ENCODE measurements at places on chromosomes 5 and 9.

- no peak for DNase-seq
Observed at GRCh38 chr5:163473635-163474243, 13.3 kb downstream of the HMMR start.

- DNase-seq = no peak
Observed at GRCh38 chr5:102809033-102809432, 53.9 kb downstream of the PAM start.

DNA sequence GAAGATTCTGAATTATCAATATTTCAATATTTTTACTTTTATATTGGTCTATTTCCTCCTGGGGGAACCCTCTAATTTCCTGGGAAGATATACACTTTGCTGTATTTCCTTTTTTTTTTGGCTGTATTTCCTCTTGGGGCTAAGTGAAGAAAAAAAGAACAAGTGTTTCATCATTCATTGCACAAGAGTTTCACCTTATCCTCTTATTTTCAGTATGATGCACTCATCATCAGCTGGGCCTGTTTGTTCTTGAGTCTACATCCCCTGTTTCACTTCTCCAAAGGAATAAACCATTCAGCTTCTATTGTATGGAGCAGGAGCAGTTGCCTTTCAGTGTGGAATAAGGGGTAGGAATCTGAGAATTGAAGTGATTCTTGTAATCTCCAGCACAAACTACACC is 210.8 kb downstream of the FAM170A start:
- no peak for DNase-seq

DNA sequence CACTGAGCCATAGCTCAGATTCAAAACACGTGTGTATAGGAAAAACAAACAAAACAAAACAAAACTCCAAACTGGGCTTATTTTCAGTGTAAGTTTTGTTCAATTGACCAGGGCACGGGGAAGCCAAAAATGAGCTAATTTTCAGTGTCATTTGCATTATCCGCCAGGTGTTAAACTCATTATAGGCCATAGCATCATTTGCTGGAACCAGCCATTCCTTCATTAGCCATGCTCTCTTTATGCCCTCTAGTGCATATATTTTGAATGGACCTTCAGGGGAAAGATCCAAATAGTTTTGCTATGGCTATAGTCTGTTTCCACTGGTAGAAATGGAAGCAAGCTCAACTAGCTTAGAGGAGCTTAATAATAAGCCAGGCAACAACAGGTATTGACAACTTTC is 1205.2 kb upstream of the DMAC1 start:
- no peak for DNase-seq

DNA sequence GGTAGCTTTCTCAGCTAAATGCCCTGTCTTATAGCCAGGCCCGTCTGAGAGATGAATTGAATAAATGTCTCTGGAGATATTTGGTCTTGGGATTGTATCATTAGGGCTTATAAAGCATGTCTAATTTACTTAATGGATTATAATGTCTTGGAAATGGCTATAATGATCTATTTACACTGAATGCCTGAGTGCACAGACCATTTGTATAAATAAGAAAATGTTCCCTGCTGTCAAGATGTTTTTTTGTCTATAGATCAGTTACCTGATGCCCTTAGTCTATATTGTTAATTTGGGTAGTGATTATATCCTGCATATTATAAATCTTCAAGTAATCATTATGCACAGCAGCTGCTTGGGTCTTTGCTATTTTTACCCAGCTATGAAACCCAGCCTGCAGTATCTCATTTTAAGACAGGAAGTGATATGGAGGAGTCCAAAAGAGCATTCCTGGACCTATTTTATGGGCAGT is 112.9 kb upstream of the ACTBL2 start:
- no peak for DNase-seq

GRCh38 chr9:20513126-20513913 is 109.0 kb downstream of the MLLT3 start:
- DNase-seq = no peak

DNA sequence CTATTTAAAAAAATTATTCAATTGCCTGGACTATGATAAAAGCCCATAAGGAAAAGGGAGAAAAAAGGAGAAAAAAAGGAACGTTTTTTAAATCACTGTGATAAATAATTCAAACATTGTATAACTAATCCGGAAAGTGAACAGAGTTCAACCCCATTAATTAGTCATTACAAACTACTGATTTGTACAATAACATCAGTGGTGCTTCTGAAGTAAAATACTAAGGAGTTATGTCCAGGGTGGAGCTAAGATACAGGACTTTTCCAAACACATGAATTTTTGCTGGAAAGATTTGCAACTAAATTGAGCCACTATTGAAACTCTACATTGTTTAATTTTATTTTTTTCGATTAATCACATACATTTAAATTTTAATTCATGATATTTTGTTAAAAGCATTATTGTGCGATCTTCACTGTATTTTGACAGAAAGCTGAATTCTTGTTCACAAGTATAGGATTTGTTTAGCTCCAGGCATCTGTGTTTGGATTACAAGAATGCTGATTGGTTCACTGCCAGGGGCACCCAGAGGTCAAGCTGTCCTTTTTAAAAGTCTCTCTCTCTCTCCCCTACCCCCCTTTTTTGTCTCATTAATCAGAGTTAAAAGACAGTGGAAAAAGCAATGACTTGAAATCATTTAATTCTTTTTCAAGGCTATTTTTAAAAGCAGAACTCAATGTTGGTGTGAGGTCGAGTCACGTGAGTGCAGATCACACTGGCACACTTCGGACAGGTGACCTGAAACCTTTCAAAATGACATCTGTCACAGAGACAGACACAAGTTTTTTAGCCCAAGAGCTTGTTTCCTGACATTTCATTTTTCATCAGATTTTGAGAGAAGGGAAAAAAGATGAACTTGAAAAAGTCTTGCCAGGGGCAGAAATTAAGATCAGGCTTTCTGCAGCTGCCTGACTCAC is 387.3 kb downstream of the NR2F1-AS1 start:
- no peak for DNase-seq

- peak; percentile 90 for DNase-seq
Observed at GRCh38 chr9:128218518-128219389, 15.6 kb downstream of the DNM1 start.

DNA sequence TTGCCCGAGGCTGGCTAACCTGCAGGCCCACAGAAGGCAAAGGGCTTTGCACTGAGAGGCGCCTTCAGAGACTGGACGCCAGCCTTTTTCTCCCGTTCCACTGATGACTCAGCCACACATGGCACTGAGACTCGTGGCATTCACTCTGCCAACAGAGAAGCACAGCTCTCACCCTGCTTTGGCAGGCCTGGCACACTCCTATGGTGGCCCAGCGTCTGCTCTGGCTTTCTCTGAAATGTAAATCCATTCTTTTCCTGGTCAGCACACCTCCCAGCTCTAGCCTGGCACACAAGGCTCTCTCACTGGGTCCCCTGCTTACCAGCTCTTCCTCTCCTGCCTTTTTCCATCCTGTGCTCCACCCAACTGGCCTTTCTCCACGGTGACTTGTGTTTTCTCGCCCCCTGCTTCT is 5.9 kb upstream of the MELK start:
- DNase-seq = no peak

DNA sequence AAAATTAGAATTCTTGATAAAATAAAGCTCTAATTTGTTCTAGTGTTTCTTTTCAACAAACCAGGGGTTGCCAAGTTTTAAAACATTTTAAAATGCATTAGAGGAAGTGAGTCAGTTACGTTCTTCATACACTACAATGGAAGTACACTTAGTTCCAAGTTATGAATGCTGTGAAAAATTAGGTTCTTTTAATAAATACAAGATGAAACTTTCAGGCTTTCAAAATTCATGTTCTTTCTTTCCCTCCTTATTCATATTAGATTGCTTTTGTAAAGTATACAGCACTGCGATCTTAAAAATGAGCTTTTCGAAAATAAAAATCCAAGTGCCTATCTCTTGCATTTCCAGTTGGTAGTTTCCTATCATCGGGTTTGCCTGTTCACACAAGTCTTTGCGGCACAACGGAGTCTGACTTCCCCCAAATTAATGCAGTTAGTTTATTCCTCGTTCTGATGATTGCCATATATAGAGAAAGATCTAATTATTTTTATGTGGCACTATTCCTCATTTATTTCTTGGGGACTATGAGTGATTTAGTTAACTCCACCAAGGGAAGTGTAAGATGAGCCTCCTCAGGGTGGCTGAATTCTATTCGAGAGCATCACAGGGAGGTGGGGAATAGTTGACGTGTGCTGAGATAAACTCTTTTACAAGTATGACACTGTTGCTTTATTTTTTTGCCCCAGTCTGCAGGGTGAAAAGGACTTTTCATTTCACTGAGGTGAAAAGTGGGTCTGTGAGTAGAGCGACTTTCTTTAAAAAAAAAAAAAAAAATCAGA is 238.2 kb downstream of the CD180 start:
- DNase-seq = no peak

DNA sequence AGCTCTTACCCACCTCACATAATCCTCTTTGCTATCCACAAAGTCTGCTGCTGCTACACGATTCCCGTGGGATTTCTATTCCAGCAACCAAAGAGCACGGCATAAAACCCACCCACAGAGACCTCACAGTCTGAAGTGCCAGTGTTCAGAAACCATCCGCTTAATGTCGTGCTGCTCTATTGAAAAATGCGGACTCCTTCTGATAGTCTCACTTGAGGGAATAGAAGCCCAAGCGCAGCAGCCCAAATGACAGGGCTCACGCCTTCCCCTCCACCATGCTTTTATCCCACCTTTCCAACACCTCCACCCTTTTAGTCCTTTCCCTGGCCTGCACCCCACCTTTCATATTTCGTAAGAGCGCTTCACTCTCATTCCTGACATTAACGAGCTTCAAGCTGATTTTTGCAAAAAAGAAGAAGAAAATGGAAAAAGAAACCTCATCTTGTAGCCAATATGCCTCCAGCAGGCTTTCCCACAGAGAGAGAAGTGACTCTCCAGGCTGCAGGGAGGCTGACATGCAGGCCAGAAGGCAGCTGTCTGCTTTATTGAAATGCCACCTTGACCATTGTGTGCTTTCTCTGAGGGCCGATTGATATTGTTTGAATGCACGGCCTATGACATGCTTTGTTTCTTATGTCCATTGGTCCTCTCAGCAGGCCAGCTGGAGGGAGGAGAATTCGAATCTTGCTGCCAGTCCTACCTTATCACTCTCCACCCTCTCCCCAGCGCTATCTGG is 70.6 kb upstream of the PCSK1 start:
- DNase-seq = no peak

DNA sequence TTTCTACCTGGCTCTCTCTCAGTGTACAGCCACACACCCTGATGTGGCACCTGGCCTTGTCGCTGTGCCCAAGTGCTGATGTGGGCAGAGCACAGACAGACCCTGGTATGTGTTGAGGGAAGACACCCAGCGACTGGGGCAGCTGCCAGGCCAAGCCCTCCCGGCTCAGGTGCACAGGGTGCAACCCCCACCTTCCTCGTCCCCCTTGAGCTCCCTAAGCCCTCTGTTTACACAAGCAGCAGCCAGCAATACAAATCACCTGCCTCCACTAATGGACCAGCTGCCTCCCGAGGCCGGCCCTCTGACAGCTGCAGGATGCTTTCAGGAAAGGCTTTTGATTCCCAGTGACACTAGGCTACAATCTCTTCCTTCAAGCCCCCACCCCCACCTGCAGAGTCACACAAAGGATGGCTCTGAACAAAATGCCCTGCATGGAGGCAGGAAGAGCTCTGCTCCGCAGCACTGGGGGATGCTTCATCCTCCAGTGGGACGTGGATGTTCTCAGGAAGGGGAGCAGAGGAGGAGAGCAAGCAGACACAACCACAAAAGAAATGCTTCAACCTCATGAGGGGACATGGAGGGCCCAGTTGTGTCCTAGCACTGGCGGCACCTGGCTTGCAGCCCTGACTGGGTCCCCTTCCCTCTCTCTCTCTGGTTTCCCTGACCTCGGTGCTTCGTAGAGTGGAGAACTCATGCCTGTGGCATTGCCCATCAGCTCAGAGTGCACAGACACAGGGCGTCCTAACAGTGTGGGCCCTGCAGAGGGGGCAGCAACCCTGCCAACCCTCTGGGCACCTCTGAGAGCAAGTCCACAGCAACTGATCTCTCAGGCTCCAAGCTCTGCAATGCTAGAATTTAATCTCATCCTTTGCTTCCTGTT is 140.8 kb downstream of the BARX1 start:
- no peak for DNase-seq

GRCh38 chr5:75922480-75922879 is 160.7 kb upstream of the SV2C start:
- no peak for DNase-seq

GRCh38 chr9:70607329-70607728 is 192.9 kb upstream of the KLF9 start:
- DNase-seq = no peak

DNA sequence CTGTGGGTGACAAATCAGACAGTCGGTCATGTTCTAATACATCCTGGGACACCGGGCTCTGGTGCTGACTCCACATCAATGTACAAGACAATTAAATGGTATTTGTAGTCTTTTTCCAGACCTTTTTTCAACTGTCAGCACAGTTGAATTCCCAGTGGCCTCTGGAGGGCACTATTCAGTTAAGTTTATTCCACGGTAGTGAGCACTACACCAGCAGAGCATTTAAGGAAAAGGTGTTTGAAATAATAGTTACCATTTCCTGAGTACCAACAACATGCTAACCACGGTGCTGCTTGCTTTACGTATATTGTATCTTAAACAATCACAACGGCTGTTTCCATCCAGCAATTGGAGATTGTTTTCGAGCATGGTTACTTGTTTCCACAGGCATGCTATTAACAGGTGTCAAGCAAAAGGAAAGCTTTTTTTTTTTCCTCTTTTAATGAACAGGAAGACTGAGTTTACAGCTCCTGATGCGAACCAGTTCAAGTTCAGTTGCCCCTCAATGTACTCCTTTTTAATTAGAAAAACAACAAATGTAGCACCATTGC is 186.7 kb downstream of the PDZD2 start:
- DNase-seq = peak; percentile 40

DNA sequence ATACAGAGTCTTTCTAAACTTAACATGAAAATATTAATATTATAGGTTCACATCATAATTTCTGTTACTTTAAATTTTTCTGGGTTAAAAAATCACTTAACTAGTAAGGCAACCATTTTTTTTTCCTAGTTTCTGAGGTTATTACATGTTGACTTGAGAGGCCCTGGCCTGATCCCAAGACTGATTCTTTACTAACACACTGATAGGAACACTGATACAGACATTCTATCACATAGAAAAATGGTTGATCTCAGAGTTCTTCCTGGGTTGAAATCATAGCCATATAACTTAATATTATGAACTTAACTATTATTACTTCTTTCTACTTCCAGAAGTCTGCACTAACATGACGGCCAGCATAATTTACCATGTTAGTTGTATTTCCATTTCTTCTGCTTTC is 43.0 kb downstream of the AP3S1 start:
- no peak for DNase-seq

DNA sequence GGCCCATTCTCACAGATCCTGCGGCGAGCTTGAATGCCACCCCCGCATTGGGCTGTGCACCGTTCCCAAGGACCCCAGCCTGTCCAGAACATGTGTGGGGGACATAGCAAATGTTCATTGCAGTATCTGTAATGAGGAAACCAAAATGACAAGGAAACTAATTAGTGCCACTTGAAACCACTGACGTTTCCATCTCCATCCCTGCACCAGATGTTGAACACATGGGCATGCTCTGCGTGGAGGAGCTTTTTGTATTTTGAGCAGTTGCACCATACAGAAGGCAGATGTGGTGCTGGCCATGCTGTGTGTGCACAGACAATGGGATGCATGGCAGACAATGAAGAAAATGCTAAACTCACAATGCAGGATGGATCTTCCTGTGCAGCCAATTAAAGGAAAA is 437.7 kb downstream of the SEMA5A start:
- no peak for DNase-seq
